ENCODE measurements at places on chromosomes 13 and 19.

DNA sequence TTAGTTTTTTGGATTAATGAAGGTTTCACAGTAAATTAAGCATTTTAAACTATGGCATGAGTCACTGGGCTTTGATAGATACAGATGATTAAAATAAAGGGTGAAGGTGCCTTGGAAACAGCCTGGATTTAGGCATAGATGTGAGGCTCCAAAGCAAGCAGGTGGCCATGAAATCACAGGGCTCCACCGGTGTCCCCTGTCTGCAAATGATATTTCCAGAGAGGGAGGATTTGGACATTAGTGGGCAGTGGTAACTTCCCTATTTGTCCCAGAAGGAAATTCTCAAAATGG, 127.2 kb downstream of the COL4A1 start:
- no peak for DNase-seq

- DNase-seq: no peak
Measured at GRCh38 chr13:34174671-34175145, 356.8 kb downstream of the RFC3 start.

GRCh38 chr19:47323409-47323808, 8.6 kb upstream of the C5AR2 start:
- DNase-seq: no peak

GRCh38 chr19:6608940-6609339, 18.0 kb upstream of the CD70 start:
- DNase-seq: no peak

- DNase-seq: no peak
Measured at GRCh38 chr13:105139048-105139379, 1396.4 kb downstream of the EFNB2 start.

DNA sequence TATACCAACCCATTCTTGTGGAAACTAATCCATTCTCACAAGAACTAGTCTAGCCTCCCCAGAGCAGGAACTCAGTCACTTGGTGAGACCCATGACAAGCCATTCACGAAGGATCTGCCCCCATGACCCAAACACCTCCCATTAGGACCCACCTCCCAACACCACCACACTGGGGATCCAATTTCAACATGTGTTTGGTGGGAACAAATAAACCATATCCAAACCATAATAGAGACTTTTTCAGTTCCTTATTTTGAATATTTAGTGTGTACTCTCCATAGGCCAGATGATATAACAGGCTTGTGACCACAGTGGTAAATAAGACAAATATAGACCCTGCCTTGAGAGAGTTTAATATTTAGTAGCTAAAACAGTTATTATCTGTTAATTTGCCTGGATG, 227.5 kb upstream of the SERP2 start:
- no peak for DNase-seq

DNA sequence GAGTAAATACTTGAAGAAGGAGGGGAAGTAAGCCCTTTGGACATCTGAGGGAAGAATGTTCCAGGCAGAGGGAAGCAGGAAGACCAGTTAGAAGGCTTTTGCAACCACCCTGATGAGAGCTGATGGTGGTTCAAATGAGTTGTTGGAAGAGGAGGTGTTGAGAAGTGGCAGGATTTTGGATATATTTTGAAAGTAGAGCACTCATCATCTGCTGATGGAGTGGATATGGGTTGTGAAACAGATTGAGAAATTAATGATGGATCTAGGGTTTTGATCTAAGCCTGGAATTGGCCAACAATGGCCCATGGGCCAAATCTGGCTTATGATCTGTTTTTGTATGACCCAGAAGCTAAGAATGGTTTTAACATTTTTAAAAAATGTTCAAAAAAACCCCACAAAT, 230.7 kb downstream of the NDFIP2 start:
- no peak for DNase-seq

- no peak for DNase-seq
Measured at GRCh38 chr13:20125129-20125782, 35.6 kb downstream of the GJA3 start.

GRCh38 chr19:33440241-33440640, 66.7 kb downstream of the CEBPG start:
- no peak for DNase-seq

DNA sequence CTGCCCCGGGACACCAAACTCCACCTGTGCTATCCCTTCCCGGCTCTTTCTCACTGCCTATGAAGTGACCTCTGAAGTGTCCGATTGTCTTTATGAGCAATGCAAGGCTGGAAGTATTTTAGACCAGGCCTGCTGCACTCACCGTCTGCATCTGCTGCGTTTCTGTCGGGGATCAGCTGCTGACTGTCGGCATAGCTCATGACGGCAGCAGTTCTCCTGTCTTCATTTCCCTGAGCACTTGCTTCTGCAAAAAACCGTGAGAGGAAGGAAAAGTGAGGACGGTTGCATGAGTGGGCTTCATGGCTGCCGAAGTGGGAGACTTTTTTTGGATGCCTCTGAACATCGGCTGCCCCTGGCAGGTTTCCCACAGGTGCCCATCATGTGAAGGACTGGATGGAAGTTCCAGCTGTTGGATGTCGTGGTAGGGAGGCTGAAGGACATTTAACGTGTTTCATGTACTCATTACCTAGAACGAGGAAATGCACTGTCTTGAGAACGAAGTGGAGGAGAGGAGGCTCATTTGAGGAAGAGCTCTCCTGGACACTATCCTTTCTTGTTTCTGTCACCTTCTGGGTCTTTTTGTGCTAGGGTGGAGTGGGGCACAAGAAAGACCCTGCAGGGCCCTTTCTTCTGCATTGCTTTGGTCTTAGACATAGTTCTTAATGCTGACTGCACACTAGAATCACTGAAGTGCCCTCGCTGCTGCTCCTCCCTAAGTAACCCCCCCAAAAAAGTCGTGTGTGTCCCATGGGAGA, 94.7 kb downstream of the RNASEH2B start:
- DNase-seq: no peak

DNA sequence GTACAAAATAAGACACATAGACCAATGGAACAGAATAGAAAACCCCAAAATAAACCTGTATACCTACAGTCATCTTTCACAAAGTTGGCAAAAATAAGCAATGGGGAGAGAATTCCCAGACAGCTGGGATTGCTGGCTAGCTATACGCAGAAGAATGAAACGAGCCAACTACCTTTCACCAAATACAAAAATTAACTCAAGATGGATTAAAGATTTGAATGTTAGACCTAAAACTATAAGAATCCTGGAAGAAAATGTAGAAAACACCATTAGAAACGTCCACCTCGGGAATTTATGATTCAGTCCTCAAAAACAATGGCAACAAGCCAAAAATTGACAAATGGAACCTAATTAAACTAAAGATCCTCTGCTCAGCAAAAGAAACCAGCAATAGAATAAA, 408.1 kb upstream of the SLITRK1 start:
- DNase-seq: no peak
